Esophagus muscularis mucosa (tissue), 4 donors: ENCODE measurements at places on chromosomes 11 and 22. TPM values are rescaled to one million over a fixed set of nuclear protein-coding genes. Genes with fewer than 3 reads are reported as not detected.

Gene SYCE3
- total RNA-seq, result not detected

Gene ALDH3B2
- total RNA-seq, result not detected

Gene CALCB
- not detected for total RNA-seq

Gene TEF
- total RNA-seq, result 33.2 TPM

- H3K27ac ChIP-seq, result peak within 1 kb of the TSS; percentile 70
- H3K4me1 ChIP-seq, result peaks cover 30% of the 10 kb centered on the region
- DNase-seq, result no peak
- peaks cover 5% of the 10 kb centered on the region for H3K27me3 ChIP-seq
- H3K36me3 ChIP-seq, result no peaks in the 10 kb centered on the region
These were observed at the start of gene PGGHG for GRCh38 chr11:288478-289397. Gene PGGHG (plus strand): TSS chr11:289126. CDS start chr11:289817, 691 bp downstream.

GRCh38 chr11:101786916-101787315 lies 127.9 kb upstream of the CEP126 start:
- no peaks in the 10 kb centered on the region for H3K27me3 ChIP-seq
- H3K36me3 ChIP-seq, result no peaks in the 10 kb centered on the region
- no peak overlapping the region for H3K27ac ChIP-seq
- H3K4me1 ChIP-seq, result peaks cover 7% of the 10 kb centered on the region
- no peak overlapping the region for H3K4me3 ChIP-seq
- DNase-seq, result no peak

DNA sequence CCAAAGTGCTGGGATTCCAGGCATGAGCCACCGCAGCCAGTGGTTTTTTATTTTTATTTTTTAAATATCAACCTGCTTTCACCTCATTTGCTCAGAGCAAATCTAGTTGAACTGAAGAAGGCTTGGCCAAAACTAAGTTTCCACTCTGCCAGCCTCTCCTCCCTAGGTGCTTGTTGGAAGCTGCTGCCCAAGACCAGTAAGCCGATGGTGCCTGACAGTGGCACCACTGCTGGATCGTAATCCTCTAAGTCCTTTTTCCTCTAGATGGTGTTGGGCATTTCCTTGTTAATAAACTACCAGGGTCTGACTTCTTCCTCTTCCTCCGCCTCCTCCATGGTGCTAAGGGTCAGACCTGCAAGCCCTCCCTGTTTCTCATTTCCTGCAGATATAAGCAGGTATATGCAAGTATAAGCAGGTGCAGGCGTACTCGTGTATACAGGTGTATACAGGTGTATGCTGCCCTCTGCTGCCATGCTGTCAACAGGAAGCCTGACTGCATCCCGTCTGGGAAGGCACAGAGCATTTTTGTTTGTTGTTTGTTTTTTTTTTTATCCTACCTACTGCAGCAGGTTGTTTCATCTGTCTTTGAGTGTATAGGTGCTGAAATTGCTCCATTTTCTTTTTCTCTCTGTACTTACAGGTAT lies 1.6 kb downstream of the NADSYN1 start:
- H3K27me3 ChIP-seq, result no peaks in the 10 kb centered on the region
- H3K36me3 ChIP-seq, result peaks cover 48% of the 10 kb centered on the region
- H3K27ac ChIP-seq, result no peak overlapping the region
- H3K4me1 ChIP-seq, result peaks cover 30% of the 10 kb centered on the region
- H3K4me3 ChIP-seq, result no peak overlapping the region

DNA sequence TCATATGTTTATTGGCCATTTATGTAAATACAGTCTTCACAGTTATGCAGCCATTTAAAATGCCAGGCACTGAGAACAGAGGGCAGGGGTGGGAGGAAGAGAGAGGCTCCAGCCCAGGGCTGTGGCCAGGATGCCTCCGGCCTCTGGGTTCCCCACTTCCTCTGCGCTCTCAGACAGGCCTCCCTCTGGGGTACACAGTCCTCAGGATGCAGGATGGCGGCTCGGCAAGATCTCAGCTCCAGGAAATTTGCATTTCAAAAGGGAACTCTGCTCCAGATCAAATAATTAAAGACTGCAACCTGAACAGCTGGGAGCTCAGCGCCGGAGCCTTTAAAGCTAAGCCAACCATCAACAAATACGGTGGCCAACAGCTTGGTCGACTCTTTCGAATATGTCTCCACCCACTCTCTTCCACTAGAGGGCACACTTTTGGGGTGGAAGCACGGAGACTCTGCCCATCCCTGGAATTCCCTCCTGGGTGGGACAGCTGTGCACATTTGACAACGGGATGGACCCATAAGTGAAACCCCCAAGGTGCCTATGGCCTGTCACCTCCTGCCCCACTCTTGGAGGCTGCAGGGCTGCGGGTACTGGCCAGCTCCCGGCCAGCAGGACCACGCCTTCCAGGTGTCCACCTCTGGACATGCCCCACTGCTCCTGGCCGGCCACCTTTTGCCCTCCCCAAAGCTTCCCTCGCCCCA lies 1044.7 kb downstream of the BRD1 start:
- H3K4me1 ChIP-seq, result no peaks in the 10 kb centered on the region
- H3K27ac ChIP-seq, result no peak overlapping the region
- no peak for DNase-seq
- no peaks in the 10 kb centered on the region for H3K27me3 ChIP-seq
- no peaks in the 10 kb centered on the region for H3K36me3 ChIP-seq

DNA sequence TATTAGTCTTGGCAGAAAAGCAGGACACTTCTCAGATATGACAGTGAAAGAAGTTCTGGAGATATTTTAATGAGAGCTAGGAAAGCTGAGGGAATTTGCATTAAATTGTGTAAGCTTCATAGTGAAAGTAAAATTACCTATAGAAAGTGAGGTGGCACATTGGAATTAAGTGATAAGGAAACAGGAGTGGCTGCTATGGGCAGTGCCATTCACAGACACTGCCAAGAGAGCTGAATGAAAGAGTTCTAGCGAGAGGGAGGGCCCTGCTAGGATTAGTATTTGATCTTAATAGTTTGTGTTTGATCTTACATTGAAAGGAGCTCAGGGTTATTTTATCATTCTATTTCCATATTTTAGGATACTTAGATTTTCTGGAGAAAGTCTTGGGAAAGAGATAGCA lies 351.9 kb downstream of the DDX10 start:
- H3K27ac ChIP-seq, result no peak overlapping the region
- H3K4me3 ChIP-seq, result no peak overlapping the region
- H3K27me3 ChIP-seq, result no peaks in the 10 kb centered on the region
- peak; percentile 53 for DNase-seq
- H3K36me3 ChIP-seq, result no peaks in the 10 kb centered on the region
- no peaks in the 10 kb centered on the region for H3K4me1 ChIP-seq
